ENCODE measurements at places on chromosomes 6 and 20.

DNA sequence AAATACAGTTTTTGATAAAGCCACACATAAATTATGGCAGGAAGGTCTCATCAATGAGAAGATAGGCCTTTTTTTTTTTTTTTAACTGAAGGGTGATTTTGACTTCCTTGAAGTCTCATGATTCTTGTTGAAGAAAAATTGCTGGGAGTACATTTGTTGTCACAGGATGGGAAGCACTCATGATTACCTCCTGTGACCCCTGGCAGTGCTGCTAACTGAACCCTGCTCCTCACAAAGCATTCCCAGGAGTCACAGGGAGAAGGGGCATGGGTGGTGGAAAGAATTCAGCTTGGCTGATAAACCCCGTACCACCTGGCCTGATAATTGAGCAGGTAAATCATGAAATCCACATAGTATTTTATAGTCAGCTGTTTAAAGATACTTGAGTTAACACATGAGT, 86.9 kb downstream of the CD109 start:
- no peak for DNase-seq

DNA sequence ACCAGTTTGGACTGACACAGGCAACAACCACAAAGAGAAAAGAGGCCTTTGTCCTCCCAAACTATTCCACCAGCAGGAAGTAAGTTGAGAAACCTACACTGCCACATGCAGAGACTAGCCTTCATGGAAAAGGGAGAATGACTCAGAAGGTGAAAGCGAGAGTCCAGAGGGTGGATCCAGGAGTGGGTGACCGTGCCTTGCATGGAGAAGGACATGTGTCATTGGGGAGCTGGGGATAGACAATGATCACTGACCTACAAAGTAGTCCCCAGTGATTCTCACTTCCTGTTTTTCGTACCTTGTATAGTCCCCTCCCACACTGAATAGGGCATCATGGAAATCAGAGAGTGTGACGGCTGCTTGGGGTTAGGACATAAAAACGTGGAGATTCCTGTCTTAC, 91.9 kb downstream of the MYLK4 start:
- DNase-seq, result no peak

- no peak for DNase-seq
These were observed 11.4 kb downstream of the EZR start for GRCh38 chr6:158807515-158808441.

DNA sequence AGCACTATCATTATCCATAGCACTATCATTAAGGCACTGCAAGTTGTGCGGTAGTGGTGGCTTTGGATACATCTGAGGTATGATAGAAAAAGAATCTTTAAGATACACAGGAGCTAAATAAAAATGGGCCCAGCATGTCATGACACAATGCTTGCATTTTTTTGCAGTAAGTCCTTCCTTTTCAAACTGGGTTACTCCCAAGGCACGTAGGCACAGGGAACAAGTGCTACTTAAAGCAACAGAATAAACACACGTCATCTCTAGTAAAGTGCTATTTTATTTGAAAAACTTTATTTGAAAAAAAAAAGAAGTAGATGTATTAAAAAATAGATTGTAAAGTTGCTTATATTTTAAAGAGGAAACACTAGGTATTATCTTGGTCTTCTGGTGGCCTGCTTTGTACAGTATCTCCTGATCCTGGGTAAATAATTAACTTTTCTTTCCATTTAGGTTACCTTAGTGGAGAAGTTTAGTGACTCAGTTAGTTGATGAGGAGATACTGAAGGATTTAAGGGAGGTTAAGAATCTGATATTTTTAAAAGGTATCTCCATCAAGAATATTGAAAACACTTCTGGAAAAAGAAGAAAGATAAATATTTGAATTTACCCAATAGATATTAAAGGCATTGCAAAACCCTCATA, 129.6 kb downstream of the EDN1 start:
- no peak for DNase-seq

GRCh38 chr20:4883546-4883945, 117.8 kb downstream of the SLC23A2 start:
- DNase-seq, result no peak

DNA sequence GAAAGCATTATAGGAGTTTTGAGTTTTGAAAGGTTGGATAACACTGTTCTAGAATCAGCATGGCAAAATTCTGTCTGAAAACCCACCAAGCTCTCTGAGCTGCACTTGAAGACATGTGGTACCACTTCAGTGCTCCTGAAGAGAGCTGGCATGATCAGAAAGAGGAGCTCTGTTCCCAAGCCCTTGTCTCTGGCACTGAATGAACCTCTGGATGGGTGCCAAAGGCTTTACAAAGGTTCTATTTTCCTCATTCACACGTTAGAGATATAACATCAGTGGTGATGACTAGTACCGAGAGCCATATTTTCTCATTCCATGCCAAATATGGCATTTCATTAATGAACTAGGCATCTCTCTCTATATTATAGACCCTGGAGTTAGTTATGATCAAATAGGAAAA, 301.8 kb upstream of the ID4 start:
- no peak for DNase-seq

- DNase-seq, result no peak
These were observed 4.3 kb upstream of the BTN3A3 start for GRCh38 chr6:26436018-26436417.

DNA sequence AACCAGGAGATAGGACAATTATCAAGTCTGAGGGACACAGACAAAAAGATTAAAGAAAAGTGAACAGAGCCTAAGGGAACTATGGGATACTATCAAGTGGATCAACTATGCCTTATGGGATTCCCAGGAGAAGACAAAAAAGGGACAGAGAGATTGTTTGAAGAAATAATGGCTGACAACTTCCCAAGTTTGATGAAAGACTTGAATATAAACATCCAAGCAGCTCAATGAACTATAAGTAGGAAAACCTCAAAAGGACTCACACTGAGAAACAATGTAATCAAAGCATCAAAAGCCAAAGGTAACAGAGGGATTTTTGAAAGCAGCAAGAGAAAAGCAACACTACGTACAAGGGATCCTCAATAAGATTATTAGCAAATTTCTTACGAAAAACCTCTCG, 11.0 kb downstream of the ZNF133 start:
- no peak for DNase-seq

DNA sequence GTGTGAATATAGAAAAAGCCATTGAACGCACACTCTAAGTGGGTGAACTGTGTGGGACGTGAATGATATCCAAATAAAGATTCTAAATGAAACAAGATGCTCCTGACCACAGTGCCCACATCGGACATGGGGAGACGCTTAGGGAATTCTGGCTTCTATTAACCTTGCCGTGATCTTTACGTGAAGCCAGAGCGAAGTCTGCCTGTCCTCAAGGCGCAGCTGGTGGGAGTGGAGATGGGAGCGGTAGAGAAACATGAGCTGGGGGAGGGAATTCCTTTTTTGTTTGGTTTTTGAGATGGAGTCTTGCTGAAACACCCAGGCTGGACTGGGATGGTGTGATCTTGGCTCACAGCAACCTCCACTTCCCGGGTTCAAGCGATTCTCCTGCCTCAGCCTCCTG, 46.0 kb downstream of the VSTM2L start:
- DNase-seq, result no peak

GRCh38 chr6:100117680-100118079, 123.7 kb upstream of the MCHR2 start:
- no peak for DNase-seq

DNA sequence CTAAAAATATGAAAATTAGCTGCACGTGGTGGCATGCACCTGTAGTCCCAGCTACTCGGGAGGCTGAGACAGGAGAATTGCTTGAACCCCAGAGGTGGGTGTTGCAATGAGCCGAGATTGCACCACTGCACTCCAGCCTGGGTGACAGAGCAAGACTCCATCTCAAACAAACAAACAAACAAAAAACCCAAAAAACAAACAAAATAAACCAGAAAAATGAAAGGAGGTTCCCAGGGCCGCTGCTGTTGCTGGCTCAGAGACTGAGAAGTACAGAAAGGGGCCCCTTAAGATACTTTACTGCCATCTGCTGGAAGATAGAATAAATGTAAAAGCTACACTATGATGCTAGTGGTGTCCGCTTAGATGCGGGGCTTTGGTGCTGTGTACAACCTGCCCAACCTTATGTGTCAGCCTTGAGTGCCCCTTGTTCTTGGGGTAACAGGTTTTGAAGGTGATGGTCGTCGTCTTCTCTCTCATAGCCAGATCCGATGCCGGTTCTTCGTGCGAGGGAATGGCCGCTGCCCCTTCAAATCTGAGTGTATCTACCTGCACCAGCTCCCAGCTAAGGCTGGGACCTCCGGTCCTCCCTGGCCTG, 2.8 kb upstream of the FANCE start:
- peak; percentile 17 for DNase-seq

DNA sequence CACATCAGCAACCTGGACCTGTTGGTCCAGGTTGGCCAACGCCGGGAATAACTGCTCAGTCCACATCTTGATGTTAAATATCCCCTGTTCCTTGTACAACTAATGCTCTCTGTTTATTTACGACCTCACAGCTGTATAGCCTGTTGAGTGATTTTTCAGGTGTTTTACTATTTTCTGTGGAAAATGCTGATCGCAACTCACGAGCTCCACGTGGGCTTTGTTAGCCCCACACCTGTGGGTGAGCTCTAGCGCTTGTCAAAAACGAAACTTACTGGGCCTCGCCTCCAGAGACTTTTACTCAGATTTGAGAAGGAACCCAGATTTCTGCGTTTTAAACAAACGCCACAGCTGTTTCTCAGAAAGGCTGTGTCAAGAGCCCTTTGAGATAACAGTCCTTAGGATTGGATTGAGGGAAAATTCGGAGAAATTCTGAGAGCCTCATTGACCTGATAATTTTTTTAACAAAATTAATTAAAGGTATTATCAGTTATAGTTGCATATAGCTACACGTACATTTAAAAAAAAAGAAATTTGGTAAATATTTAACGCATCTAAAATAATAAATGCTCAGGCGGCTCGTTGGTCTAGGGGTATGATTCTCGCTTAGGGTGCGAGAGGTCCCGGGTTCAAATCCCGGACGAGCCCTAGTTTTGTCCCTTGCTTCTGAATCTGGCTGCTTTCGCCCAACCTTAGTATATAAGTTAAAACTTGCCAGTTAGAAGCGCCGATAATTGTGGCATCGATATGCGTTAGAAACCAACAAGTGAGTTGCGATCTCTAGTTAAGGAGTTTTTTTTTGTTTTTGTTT, 16.7 kb downstream of the HMGN4 start:
- peak; percentile 49 for DNase-seq

DNA sequence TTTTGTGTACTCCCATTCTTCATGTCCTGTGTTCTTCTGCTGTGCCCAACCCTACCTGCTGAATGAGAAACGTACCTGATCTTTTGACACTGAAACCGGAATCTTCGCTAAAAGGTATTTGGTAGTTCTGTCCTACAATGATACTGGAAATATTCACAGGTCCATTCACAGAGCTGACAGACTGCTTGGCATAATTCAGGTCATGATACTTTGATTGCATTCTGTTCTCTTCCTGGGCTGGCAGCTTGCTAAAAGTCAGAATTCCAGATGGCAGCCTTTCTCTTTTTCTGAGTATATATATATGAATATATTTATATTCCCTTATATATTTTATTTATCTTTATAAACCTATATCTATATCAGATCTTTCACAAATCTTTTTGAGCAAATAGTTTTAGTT, 375.1 kb downstream of the PHF3 start:
- no peak for DNase-seq

DNA sequence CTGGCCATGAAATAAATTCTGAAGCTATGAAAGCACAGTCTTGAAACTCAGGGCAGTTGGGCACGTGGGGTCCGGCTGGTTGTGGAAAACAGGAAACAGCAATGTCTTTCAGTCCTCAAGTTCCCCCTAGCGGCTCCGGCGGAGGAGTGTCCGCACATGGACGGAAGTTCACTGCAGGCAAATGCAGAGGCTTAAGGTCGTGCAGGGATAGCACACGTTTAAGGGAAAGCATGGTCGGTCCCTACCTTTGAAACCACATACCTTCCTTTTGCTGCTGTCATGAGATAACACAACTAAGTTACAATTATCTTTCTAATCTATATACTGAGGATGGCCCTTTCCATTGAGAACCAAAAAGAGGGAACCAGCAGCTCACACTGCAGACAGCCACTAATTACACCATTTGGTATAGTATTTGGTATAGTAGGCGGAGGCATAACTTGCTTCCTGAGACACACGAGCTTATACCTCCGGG, 52.6 kb upstream of the NFATC2 start:
- DNase-seq, result peak; percentile 74

GRCh38 chr6:35931120-35931561, 10.2 kb upstream of the SRPK1 start:
- no peak for DNase-seq

DNA sequence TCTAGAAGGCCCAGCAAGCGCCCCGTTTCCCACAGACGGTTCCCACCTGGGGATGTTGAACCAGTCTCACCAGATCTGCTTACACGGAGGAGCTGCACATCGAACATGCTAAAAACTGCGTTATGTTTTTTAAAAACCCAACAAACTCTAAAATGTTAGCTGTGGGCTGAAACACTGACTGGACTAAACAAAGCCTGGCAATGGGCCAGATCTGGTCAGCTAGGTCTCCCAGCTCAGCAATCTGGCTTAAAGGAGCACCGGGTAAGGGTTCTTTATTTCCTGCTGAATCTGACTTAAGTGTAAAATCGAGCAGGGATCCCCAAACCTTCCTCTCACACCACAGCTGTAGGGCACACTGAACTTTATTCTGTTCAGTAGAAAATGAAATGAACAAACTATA, 156.9 kb downstream of the FOXC1 start:
- no peak for DNase-seq

GRCh38 chr20:4726710-4727397, 5.1 kb downstream of the PRND start:
- DNase-seq, result peak; percentile 42

GRCh38 chr6:32843331-32843978, 392 bp downstream of the PSMB8 start:
- DNase-seq, result no peak

GRCh38 chr20:63682384-63683139, 13.9 kb upstream of the TNFRSF6B start:
- DNase-seq, result no peak

- no peak for DNase-seq
These were observed 35.1 kb downstream of the PLCB4 start for GRCh38 chr20:9103955-9104354.

DNA sequence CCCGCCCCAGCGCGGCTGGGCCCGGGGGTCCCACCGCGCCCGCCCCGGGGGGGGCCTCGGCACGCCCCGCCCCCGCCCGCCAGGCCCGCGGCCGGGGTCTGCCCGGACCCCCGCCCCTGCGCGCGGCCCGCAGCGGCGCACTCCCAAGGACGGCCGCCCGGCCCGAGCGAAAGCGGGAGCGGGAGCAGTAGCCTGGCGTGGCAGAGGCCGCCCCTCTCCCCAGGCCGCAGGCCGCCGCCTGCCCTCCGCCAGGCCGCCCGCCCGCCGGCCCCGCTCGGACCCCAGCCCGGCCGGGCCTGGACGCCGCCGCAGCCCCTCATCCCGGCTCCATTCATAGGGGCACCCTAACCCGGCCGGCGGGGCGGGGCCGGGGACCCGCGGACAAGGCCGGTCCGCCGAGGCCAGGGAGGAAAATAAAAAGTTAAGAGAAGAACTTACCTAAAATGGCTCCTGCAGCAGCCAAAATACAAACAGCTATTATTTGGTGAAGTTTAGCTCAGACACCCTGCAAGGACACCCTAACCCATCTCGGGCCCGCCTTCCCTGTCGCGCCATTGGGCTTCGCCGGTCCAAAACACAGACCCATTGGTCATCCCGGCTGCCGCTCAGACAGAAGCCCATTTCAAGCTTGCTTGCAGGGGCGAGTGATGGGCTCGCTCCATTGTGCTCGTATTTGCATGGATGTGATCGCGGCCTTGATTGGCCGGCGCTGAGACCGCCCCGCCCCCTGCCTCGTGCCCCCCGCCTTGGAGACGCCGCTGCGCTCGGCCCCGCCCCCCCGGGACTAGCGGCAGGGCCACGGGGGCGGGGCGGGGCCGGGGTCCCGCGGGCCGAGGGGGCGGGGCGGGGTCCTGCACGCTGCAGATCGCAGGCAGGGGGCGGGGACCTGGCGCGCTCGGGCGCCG, at the start of gene CHD6:
Gene CHD6, minus strand, starts transcription at position 476 of the 905 bp plus-strand sequence. CDS start 67,040 bp downstream, outside the sequence.
- DNase-seq, result peak; percentile 99

Data from stimulated activated CD4-positive, alpha-beta T cell treated with anti-CD3 and anti-CD28 coated beads, Interleukin-4, amount 100 ng/mL, for 1 hour (primary cell).